ENCODE measurements at places on chromosomes 3 and 15.
A peak's percentile ranks its signal among the peaks of the same experiment; 100 is the strongest.

DNA sequence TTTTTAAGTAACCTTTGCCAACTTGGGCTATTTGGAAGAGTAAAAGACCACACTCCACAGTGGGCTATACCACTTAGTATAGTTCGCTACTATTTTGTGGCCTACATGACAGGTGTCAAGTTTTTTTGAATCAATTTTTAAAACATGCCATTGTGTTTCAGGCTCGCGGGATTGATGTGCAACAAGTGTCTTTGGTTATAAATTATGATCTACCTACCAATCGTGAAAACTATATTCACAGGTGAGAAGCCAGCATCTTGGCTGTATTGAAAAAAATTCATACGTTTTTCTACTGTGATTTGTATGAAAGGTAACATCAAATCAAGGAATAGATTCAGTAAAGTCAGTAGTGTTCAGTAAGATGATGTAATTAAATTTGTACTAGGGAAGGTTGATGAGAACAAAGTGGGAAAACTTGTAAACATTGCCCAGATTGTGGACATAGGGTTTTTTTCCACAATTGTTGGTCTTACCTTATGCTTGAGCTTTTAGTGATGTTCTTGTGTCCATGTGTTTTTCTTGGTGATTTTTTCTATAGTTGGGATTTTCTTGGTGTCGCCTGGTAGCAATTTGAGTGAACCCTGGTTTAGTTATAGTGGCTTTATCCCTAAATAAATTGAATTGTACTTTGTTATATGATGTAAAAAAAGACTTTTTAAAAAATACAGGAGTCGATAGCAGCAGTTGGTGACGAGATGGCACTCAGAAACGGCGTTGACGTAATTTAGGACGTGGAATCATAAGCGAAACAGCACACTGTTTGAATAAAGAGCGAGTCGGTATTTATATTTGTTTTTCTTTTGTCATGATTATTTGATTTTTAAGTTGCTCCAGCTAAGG lies 4.5 kb downstream of the EIF4A2 start:
- peak; percentile 25 for DNase-seq

GRCh38 chr15:66789029-66790025 lies 87.3 kb downstream of the SMAD6 start:
- no peak for DNase-seq

DNA sequence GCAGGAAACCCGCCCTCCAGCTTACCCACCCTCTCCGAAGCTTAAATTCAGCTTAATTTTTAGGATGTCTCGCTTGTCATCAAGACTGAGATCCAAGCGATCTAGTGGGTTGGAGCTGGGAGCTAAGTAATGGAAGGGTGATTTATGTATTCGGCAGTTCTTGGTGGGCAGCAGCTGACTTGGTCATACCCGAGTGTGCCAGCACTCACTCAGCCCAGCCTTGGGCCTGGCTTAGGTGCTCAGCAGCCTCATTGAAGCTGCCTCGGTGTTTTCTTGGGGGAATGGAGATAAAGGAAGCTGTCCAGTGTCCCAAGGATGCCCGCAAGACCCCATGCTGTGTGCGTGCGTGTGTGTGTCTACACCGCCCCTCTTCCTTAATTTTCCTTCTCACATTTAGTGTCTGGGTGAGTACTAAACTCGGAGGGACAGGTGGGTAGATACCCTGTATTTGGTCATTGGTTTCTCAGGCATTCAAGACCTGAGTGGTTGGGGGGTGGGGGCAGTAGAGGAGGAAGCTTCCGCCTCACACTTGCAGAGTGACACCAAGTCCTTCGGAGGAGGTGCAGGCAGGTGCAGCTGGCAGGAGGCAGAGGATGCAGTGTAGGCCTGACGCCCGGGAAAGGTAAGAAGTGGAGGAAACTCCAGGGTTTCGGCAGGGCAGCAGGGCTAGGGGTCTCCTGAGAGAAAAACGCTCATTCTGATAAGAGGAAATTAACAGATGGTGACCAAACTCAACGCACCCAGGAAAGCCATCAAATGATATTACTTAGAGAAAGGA lies 92.8 kb downstream of the PCSK6 start:
- DNase-seq = no peak

DNA sequence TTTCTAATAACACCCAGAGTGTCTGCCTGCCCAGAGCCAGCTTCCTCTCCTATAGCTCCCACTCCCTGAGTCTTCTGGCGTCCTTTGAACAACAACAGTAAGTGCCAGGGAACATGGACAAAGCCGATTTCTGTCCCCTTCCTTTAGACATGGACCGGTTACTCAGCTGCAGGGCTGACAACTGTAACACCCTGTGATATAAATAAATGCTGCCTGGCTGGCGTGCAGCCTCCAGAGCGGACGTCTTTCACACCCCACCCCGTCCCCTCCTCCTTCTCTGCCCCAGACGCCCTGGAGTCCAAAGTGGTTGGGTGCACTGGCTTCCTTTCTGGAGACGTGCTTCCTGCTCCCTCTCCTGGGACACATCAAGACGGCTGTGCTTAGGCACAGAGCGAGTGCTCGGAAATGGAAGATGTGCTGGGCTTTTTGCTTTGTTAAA lies 281.9 kb upstream of the LRRFIP2 start:
- no peak for DNase-seq

DNA sequence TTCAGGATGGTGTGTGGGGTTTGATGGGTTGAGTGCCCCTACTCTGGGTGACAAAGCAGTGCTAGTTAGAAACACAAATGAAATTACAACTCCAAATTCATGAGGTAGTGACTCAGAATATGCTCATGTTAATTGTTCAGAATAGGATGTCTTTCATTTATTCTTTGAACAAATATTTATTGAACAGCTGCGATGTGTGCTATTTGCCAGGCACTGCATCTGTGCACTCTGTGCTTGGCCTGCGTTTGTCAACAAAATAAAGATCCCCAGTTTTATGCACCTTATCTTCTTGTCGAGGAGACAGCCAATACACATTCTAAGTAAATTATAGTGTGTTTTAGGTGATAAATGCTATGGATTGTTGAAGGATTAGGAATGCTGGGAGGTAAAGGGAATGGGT lies 27.3 kb downstream of the MED12L start:
- no peak for DNase-seq

GRCh38 chr3:120245386-120245785 lies 39.6 kb downstream of the GPR156 start:
- no peak for DNase-seq

GRCh38 chr3:168467115-168467714 lies 371.5 kb upstream of the GOLIM4 start:
- DNase-seq = no peak

- DNase-seq = no peak
Measured at GRCh38 chr15:101466188-101466587, 23.3 kb downstream of the PCSK6 start.

DNA sequence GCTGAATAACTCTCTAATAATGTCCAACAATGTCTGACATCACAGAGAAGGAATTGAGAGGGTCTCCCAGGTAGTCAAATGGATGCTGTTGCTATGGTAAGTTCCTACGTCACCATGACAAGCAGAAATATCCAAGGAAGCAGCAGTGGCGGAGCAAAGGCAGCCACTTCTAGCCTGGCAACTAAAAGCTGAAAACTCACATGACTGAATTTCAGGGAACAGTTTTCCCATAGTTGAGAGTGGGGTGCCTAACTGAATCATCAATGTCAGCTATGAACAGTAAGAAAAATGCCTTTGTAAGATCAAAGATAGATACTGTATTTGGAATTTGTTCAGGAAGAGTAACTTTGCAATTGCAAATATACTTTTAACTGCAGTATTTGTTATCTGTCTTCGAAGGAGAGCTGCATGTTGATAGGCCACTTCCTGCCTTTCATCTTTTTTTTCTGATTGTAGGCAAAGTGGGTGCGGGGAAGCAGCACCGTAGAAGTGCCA lies 161.7 kb downstream of the BBX start:
- DNase-seq = peak; percentile 34

- DNase-seq = no peak
Measured at GRCh38 chr15:61880084-61880483, 180.2 kb downstream of the VPS13C start.

DNA sequence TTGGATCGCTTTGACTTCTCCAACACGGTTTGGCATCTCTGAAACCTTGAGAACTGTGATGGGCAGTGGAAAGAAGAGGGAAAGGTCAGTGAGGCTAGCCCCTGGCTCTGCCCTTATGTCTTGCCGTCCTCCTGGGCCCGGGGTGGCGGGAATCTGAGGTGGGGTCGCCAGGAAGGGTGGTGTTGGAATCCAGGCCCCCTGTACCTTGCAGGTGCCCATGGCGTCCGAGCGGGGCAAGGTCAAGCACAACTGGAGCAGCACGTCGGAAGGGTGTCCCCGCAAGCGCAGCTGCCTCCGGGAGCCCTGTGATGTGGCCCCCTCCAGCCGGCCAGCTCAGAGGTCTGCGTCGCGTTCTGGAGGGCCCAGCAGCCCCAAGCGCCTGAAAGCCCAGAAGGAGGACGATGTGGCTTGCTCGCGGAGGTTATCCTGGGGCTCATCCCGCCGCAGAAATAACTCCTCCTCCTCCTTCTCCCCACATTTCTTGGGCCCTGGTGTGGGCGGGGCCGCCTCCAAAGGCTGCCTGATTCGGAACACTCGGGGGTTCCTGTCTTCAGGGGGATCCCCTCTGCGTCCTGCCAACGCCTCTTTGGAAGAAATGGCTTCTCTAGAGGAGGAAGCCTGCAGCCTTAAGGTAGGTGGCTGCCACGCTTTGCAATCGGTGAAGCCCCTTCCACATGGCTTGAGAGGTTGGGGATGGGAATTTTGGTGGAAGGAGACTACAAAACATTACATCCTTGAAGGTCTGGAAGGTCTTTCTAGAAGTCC lies 907 bp downstream of the TATDN2 start:
- DNase-seq = peak; percentile 65

- DNase-seq = no peak
Measured at GRCh38 chr3:127037021-127037400, 54.1 kb downstream of the PLXNA1 start.

DNA sequence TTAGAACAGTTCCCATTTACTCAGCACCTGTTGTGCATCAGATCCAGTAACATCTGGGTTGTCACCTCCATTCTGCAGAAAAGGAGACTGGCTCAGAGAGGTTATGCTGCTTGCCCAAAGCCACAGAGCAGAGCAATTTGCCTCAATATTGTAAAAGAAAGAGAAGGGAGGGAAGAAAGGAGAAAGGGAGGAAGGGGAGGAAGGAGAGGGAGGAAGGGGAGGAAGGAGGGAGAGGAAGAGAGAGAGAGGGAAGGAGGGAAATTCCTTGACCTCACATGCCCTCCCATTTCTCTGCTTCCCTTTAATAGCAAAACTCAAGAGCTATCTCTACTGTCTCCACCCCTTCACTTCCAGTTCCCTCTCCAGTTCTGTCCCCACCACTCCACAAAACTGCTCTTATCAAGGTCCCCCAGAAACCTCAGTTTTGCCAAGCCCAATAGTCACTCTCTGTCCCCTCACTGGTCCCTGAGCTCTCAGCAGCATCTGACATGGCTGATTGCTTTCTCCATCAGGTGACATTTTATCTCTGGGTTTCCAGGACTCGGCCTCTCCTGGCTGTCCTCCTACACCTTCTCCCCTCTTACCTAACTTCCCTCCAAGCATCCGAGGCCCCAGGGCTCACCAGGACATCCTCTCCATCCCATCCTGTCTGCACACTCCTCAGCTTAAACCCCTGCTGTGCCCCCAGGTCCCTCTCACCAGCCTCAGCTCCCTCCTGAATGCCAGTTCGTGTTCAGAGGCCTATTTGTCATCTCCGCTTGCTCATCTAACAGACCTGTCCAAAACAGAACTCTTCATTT lies 104.7 kb upstream of the LINGO1 start:
- no peak for DNase-seq

DNA sequence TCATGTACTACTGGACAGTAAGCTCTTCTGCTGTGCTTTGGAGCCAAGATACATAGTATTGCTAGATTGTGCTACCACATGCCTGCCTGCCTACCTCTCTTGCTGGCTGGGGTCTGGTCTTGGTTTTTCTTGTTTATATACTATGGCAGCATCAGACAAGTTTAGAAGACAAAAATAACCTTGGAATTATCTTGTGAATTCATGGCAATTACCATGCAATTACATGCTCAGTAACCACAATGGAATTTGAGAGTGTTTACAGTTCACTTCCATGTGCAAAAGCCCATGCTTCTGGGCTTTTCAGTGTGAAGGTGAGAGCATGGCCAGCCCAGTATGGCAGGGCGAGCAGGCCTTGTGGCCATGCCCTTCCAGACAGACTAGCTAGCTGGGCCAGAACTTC lies 48.0 kb upstream of the C15orf61 start:
- DNase-seq = no peak

GRCh38 chr15:99507504-99508310 lies 58.1 kb upstream of the MEF2A start:
- DNase-seq = no peak

DNA sequence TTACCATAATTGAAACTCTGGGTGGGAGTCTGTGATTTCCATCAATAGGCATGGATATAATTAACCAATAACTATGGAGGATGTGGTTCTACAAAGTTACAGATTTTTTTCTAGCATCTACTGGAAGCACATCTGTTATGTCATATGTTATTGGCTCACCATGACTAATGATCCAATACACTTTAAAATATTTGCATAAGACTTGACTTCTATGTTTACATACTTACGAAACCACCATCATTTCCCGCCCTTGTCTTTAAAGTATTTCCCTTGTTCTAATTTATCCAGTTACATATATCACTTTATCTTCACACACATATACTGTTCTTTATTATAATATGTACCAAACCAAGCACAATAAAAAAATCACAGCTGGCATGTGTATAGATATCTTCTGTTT lies 380.3 kb upstream of the CBLB start:
- DNase-seq = no peak

DNA sequence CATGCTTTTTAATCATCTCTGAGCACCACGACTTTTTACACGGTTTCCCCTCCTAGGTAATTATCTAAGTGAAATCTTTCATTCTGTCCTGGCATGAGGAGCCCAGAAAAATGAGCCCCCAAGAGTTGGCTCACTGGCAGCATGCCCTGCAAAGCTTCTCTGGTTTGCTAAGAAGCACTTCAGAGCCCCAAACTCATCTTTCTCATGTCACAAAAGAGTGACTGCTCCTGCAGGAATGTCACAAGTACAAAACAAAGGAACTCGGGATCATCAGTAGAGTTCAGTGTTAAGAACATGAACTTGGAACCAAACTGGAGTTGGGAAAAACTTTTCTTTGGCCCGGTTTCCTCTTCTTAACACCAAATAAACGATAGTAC lies 123.9 kb downstream of the FOXB1 start:
- DNase-seq = no peak

- DNase-seq = peak; percentile 70
Measured at GRCh38 chr3:19947549-19948225, 790 bp downstream of the RAB5A start.

- no peak for DNase-seq
Measured at GRCh38 chr15:61222010-61222409, 7.1 kb downstream of the RORA start.

GRCh38 chr3:188349933-188350332 lies 196.0 kb downstream of the LPP start:
- DNase-seq = no peak

GRCh38 chr3:143001034-143001368 lies 369 bp upstream of the U2SURP start:
- no peak for DNase-seq

DNA sequence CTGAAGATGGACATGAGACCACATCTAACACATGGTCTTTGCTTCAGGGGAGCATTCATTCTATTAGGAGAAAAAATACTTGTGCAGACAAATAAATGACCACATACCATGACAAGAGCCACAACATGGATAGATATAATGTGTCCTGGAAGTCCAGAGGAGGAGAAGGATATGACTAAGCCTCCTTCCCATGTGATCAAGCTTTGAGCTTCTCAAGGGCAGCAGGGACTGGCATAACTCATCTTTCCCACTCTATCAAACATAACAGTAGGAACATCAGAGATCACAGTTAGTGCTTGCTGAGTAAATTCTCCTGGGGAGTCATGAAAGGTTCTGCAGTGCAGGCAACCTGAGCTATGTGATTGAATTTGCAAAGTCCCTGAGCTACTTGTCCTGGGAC lies 86.0 kb upstream of the LPP start:
- no peak for DNase-seq
